ENCODE measurements at places on chromosomes 3 and 15.

DNA sequence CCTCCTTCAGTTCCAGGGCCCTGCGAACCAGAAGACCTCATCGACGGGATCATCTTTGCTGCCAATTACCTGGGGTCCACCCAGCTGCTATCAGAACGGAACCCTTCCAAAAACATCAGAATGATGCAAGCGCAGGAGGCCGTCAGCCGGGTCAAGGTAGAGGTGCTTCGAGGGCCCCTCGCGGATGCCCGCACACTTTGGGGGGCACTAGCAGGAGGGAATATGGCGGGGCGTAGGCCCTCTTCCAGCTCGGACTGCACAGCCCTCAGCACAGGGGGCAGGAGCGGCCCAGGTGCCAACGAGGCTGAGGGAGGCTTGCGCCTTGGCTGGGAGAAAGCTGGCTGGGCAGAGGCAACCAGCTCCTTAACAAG is 176.6 kb downstream of the NSMCE3 start:
- DNase-seq = no peak

DNA sequence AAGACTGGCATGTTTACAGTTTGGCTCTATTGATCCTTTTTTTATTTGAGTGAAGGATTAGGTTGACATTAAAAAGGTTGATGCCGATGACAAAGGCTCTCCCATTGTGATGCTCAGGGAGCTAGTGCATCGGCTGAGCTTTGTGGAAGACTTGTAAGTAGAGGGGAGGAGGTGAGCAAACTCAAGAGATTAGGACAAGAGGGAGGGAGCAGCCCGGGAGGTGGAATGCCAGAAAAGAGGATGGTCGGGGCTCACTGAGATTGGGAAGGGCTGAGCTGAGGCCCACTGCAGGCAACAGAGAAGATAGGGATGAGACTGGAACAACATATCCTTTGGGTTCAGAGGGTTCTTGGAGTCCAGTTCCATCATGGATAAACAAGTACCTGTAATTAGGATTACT is 26.5 kb upstream of the PSMD6 start:
- no peak for DNase-seq

GRCh38 chr15:61582092-61582491 is 353.0 kb upstream of the RORA start:
- no peak for DNase-seq

- DNase-seq = no peak
These were observed 39.1 kb downstream of the MRPS11 start for GRCh38 chr15:88506628-88507027.

DNA sequence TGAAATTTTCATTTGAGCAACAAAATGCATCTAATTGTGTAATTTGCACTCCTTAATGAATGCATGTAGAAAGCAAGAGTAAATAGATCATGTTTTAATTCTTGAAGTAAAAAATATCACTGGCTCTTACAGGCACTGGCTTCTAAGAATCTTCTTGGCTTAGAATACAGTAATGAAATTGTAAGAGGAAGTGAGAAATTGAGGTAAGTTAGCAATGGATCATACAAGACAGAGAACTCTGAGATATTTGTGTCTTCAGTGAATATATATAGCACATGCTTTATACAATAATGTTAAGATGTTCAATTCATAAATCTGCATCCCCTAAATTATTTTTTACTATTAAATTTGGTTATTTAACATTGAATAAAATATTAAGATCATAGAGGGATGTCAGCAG is 465.0 kb downstream of the CNTN3 start:
- DNase-seq = no peak

GRCh38 chr3:80261082-80261481 is 493.3 kb upstream of the ROBO1 start:
- DNase-seq = no peak

- DNase-seq = no peak
These were observed 211.4 kb downstream of the NR1D2 start for GRCh38 chr3:24156466-24156865.

- no peak for DNase-seq
These were observed 457.8 kb upstream of the UBE2E2 start for GRCh38 chr3:22745321-22745720.

- DNase-seq = no peak
These were observed 38.4 kb downstream of the CCDC12 start for GRCh38 chr3:46938118-46938517.

GRCh38 chr3:161343986-161344385 is 27.3 kb downstream of the SPTSSB start:
- no peak for DNase-seq

GRCh38 chr3:127224118-127224517 is 31.2 kb downstream of the PRR23E start:
- DNase-seq = no peak
